ENCODE measurements at places on chromosomes 4 and X.

- no peak for DNase-seq
Measured at GRCh38 chr4:54553001-54553400, 104.8 kb upstream of the KIT start.

DNA sequence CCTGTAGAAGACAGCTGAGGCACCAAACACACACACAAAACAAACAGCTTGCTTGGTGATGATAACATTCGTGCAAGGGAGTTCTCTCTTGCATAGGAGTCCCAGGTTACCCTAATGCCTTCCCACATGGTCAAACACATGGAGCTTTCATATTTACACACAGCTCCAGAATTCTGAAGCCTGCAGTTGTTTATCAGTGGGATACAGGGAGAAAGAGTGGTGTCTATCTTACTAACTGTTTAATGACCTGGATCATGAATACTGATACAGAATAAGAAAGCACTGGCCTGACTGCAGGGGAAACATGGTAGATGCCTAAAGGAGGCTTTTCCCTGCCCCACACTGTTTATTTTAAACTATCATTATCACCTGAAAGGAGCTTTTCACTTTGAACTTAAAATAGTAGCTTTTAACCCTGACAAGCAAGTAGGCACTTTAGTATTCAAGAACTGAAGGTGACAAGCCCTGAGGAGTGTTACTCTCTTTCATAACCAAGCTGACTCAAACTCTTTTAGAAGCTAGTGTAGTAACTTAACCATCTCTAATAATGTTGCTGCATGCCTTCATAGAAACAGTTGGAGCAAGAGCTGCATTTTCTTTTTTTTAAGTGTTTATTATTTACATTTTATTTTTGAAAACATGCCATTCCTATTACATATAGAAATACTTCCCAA, 15.6 kb downstream of the TET2 start:
- DNase-seq = no peak

DNA sequence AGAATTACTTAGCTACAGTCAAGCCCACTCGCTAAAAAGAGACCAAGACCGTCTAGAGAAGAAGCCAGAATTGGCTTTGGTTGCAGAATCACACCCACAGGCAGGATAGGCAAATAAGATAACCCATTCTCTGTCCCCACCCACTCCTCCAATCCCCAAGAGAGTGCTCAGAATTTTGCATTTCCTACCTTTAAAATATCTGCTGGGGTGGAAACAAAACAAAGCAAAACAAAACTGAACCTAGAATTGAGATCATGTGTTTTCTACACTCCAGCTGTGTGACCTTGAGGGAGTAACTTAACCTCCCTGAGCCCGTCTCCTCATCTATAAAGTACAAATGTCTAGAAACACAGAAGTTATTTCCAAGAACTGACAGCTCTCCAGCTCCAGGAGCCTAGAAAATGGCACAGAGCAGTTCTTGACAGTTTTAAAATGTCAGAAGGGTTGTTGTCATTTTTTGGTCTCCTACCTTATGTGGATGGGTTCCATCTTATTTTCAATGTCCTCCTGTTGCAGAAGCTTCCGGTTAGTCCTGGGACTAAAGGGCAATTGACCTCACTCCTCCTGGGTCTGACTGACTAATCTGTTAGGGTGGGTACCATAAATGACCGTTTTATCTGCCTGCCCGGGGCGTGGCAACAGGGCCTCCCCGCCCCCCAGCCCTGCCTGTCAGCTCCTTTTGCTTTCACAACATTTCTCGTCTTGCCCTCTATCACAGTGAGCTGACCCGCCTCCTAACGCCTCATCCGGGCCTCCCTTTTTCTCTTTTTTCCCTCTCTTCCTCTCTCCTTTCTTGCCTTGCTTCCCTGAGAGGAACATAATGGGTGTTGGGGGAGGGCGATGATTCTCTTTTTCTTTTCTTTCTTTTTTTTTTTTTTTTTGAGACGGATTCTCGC, 114.0 kb downstream of the RBM47 start:
- no peak for DNase-seq

GRCh38 chrX:118286066-118286762, 59.7 kb upstream of the WDR44 start:
- DNase-seq = no peak

GRCh38 chrX:135340831-135341230, 31.6 kb downstream of the ETDC start:
- DNase-seq = no peak

GRCh38 chrX:105173071-105173470, 47.4 kb downstream of the TEX13A start:
- DNase-seq = no peak

DNA sequence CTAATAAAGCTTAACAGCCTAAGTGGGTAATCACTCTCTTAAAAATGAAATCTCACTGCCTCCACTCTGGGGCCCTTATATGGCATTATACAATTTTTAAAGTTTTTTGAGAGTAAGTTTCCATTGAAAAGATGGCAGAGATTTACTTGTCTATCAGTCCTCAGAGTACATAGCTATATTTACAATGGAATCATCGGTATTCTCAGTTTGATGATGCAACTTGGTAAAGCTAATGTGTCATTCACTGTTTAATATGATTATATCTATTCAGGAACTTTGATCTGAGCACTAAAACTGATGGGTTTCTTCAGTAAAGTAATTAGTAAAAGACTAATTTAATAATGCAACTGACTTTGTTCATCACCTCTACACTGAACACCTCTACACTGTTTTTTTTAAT, 51.6 kb downstream of the CT47B1 start:
- DNase-seq = no peak

DNA sequence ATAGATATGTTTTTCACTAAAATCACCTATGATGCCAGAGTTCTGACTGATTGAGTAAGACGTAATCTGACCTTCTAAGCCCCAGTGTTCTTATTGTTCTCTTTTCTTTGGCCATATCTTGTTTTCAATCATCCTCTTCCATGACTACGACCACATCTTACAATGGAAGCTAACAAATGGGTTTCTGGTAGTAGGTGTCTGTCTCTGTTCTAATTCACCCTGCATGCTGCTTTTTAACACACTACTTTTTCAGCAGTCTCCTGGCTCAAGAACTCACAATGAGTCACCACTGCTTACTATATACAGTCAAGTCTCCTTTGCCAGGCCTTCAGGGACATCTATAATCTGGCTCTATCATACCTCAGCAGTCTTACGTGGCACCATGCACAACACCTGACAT, 146.1 kb downstream of the NEXMIF start:
- DNase-seq = no peak

- DNase-seq = no peak
Measured at GRCh38 chr4:163164591-163164990, 2.1 kb downstream of the NAF1 start.

- DNase-seq = no peak
Measured at GRCh38 chr4:168496834-168497233, at the start of gene PALLD. Gene PALLD (plus strand): TSS chr4:168497052.

GRCh38 chr4:52367282-52367830, 291.7 kb downstream of the USP46 start:
- DNase-seq = no peak

DNA sequence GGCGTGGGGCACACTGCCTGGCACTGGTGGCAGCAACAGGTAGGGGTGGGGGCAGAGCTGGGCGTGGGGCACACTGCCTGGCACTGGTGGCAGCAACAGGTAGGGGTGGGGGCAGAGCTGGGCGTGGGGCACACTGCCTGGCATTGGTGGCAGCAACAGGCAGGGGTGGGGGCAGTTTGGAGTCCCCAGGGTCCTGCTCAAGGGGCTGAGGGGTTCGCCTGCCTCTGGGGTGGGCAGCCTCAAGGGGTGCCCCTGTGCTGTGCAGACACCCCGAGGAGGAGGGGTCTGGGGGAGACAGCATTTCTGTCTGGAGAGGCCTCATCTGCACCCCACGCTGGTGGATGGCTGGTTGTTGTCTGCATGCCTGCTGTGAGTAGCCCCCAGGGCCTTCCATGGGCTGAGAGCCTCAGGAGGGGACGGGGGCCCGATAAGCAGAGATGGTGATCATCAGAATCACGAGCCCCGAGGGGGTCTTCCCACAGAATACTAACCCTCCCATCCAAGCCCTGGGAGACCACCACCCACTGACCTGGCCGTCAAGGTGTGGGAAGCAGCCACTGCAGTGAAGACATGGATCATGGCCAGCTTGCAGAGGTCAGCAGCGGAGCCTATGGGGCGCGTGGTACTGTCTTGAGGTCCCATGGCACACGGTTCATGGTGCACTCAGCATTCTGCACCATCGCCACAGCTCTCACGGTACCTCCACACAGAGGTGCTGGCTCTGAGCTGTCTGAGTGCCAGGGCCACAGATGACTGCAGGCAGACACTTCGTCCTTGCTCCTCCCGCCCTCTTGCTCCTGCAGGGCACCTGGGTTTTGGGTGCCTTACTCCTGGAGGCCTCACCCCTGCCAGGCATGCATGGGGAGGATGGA, 21.5 kb downstream of the NAT8L start:
- no peak for DNase-seq

- DNase-seq = no peak
Measured at GRCh38 chr4:117447925-117448324, 362.5 kb upstream of the TRAM1L1 start.

GRCh38 chr4:120232050-120232449, 165.4 kb upstream of the MAD2L1 start:
- no peak for DNase-seq

- DNase-seq = no peak
Measured at GRCh38 chr4:76590798-76591281, 155.8 kb downstream of the SHROOM3 start.

- DNase-seq = no peak
Measured at GRCh38 chrX:48626401-48627298, 29.4 kb downstream of the WDR13 start.

DNA sequence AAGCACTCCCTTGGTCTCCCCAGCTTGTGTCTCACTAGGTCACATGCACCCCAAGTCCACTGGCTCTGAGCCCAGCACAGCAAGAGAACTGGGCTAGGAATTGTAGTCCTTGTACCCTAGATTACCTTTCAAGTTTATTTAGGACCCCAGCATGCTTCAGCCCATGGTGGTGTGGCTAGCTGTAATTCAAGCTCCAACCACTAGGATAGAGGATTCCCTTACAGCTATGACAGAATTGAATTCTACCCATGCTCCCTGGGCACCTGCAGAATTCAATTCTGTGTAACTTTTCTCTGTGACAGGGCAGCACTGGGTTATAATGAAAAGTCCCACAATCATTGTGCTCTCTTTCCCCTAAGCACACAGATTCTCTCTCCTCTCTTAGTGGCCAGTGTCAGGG, 253.8 kb upstream of the DMD start:
- no peak for DNase-seq

GRCh38 chrX:65035446-65035770, 59.2 kb upstream of the ZC4H2 start:
- DNase-seq = no peak

DNA sequence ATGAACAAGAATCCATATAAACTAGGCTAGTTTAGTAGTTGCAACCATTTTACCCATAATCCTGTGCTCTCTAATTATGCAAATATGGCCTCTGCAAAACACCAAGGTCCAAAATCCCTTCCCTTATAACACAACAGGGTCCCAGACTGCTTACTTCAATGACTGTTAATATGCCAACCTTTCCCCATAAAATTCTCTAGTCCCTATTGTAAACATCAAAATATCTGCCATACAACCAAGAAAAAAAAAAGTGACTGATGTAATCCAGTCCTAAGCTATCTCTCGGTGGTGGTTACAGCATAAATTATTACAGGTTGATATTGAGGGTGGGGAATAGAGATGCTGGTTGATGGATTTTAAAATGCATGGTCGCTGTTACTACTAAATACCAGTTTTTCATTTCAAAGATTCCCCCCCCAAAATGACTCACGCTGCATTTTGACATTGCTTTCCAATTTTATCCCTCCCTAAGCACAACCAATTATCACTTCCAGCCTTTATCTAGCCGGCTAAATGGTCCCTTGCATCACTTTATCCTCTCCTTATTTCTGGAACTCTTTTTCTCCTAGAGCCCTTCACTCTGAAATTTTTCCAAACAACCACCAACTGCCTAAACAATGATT, 44.8 kb downstream of the TSPAN5 start:
- no peak for DNase-seq

GRCh38 chrX:3407781-3408180, 61.3 kb upstream of the MXRA5 start:
- no peak for DNase-seq

DNA sequence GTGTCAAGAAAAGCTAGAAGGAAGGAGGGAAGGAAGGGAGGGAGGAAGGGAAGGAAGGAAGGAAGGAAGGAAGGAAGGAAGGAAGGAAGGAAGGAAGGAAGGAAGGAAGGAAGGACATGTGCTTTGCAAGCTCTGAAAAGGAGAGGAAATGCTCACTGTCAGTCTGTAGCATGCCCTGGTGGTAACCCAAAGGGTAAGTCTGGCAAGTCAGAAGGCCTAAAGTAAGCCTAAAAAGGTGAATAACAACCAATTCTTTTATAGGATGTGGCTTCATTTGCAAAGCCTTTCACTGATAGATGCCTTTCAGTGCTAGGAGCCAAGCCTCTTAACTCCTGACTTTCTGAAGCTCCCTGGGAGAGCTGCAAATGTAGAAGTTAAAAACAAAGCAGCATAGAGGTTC, 542.6 kb downstream of the CFAP47 start:
- no peak for DNase-seq

GRCh38 chr4:4981427-4981826, 37.8 kb downstream of the CYTL1 start:
- DNase-seq = no peak

- DNase-seq = no peak
Measured at GRCh38 chr4:145290955-145291354, 110.6 kb upstream of the OTUD4 start.

DNA sequence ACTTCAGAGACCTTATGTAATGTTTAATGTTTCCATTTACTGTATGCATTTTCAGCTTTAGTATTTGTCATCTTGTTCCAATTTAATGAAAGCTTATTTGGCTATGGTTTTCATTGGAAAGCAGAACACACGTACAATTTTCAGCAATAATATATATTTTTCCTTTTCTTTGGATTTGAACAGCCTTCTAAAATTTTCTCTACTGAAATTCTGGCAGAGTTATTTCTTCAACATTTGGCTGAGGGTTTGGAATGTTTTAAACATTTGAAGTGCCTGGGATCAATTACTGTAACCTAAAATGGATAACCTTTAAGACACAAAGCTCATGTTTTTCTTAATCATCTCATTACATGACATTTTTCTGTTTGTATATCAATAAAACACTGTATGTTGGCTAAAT, 156.9 kb downstream of the TENM3 start:
- DNase-seq = no peak

- no peak for DNase-seq
Measured at GRCh38 chrX:24298191-24298590, 15.7 kb downstream of the SUPT20HL2 start.

DNA sequence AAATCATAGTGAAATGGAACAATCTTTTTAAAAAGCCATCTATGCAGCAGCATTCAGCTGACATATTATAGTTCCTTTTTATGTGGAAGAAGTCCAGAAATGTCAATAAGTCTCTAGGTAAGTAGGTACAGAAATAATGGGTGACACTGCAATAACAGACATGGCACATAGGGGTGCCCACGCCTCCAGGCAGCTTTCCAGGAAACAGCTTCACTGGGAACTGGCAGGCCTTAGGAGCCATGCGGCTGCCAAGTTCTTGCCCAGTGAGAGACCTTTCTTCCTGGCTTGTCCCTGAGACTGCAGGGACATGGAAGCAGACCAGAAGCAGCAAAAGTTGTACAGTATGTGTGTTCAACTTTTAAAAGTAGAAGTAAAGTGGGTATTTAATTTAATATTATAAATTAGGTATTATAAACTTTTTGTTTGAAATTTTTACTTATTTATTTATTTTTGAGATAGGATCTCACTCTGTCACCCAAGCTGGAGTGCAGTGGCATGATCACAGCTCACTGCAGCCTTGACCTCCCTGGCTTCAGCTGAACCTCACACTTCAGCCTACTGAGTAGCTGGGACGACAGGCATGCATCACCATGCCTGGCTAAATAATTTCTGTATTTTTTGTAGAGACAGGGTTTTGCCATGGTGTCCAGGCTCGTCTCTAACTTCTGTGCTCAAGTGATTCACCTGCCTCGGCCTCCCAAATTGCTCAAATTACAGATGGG, 12.1 kb upstream of the ETNPPL start:
- no peak for DNase-seq

Data from stimulated activated CD8-positive, alpha-beta memory T cell treated with anti-CD3 and anti-CD28 coated beads, Interleukin-2, amount 100 ng/mL, for 1 hour (primary cell).